ENCODE measurements at places on chromosomes 12 and 14. TPM values are rescaled to one million over a fixed set of nuclear protein-coding genes. Genes with fewer than 3 reads are reported as not detected.

- no peak for DNase-seq
Measured at GRCh38 chr14:105568859-105569766, 42.7 kb downstream of the TMEM121 start.

The NR2C1 gene
- total RNA-seq: 35.7 TPM

- DNase-seq: no peak
Measured at GRCh38 chr14:65599375-65599774, 186.8 kb downstream of the FUT8 start.

DNA sequence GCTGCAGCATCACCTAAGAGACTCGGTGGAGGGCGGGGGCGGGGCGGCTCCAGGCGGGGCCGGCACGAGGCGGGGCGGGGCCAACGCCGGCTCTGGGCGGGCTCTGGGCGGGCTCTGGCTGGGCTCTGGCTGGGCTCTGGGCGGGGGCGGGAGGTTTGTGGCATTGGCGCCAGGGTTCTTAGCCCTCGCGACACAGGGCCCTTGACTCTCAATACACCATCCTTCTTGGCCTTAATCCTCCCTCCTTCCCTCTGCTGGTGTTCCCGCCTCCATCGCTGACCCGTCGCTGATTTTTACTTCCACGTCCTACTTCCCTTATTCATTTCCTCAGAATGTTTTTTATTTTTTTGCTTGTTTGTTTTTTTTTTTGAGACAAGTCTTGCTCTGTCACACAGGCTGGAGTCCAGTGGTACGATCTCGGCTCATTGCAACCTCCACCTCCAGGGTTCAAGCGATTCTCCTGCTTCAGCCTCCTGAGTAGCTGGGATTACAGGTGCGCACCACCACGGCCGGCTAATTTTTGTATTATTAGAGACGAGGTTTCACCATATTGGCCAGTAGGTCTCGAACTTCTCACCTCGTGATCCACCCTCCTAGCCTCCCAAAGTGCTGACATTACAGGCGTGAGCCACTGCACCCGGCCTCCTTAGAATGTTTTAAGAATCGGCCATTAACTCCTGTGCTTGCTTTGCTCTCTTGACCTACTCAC lies at the start of gene BLTP3B:
Gene BLTP3B, minus strand, starts transcription at position 24 of the 709 bp plus-strand sequence. CDS start 239 bp downstream, outside the sequence.
- DNase-seq: peak; percentile 97

GRCh38 chr12:108181095-108181454 lies 52.0 kb downstream of the WSCD2 start:
- no peak for DNase-seq

DNA sequence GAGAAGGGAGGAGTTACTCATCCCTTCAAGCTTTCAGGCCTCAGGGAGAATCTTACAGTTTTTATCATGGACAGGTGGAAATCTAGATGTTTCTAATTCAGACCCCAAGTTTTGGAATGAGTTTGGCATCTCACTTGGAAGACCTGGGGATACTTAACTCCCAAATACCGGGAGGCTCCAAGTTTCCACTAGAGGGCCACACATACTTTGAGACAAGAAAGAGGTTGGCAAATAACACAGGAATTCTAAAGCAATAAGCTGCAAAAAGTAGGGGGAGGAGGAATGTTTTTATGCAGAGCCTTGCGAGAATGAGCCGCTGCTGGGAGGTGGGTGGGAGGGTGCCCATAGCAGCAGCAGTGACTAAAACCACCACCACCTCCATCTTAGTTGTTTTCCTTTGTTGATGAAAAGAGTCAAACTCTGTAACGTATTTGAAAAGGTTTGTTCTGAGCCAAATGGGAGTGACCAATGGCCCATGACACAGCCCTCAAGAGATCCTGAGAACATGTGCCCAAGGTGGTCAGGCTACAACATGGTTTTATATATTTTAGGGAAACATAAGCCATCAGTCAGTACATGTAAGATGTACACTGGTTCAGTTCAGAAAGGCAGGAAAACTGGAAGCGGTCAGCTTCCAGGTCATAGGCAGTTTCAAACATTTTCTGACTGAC lies 34.2 kb upstream of the RNASE1 start:
- no peak for DNase-seq

The PHETA1 gene
- total RNA-seq: 8.3 TPM

- no peak for DNase-seq
Measured at GRCh38 chr12:27210187-27210586, 33.9 kb upstream of the STK38L start.

- no peak for DNase-seq
Measured at GRCh38 chr14:59320763-59321625, 132.5 kb downstream of the DAAM1 start.

The APPL2 gene
- 20.7 TPM for total RNA-seq

DNA sequence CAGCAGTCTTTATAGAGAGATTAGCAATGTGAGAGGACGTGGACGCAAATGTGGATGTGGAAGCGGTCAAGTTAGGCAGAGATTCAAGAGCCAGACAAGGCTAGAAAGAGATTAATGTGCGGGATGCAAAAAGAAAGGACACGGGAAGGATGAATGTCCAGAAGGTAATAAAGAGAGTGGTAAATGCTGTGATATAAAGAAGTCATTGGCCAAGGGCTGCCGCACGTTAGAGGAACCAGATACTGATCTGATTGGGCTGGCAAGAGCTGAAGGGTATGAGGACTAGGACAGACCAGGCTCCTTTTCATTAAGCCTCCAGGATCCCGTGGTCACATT lies 59.5 kb downstream of the DHRS2 start:
- no peak for DNase-seq

- DNase-seq: no peak
Measured at GRCh38 chr12:86228656-86229055, 27.5 kb downstream of the MGAT4C start.

The AHNAK2 gene
- 3.1 TPM for total RNA-seq

- DNase-seq: no peak
Measured at GRCh38 chr14:68730811-68731425, 61.9 kb downstream of the ZFP36L1 start.

The A2M gene
- total RNA-seq: 422 TPM

DNA sequence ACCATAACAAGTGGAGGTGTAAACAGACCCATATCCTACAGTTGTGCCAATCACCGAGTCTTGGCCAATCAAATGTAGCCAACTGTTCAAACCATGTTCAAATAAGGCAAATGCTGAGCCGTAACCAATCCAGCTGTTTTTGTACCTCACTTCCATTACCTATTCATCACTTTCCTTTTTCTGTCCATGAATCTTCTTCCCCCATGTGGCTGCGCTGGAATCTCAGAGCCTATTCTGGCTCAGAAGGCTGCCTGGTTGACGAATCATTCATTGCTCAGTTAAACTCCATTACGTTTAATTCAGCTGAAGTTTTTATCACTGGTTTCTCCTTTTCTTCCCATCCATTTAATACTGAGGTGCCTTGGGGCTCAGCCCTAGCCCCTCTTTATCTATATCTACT lies 71.1 kb downstream of the TBC1D30 start:
- no peak for DNase-seq

The CS gene
- total RNA-seq: 577 TPM

DNA sequence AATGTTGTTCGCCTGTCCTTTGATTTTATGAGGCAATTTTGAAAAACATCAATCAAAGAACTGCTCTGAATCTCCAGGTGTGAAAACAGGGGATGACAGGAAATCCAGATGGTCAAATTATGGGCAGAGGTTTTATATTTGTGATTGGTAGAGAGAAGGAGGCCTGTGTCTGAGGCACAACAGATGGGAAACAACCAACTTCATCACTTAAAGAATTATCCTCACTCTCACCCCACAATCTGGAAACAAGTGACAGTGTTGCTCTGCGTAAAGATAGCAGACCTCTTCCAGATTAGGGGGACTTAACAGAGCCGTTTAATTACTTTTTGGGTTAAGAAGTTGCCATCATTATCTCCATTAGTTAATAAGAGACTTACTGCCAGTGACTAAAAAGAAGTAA lies 64.1 kb upstream of the EGLN3 start:
- no peak for DNase-seq

DNA sequence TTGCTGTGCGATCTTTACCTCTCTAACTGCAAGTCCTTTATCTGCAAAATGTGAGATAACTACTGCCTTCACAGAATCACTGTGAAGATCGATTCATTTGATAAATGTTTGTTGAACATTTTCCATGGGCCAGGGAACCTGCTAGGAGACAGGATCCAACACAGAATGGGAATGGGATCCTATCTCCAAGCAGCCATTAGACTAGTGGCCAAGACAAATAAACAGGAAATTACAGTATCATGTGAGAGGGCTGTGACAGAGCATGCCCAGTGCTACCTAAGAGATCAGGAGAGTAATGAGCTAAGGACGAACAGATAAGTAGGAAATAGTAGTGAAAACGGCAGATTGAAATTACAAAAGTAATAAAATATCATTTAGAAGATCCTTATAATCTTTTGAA lies 105.7 kb downstream of the GRIN2B start:
- DNase-seq: no peak

- DNase-seq: no peak
Measured at GRCh38 chr12:54981796-54982195, 2.8 kb downstream of the TESPA1 start.

The LRIG3 gene
- 12.0 TPM for total RNA-seq

The GLIPR1L1 gene
- not detected for total RNA-seq

The INSM2 gene
- total RNA-seq: not detected

- no peak for DNase-seq
Measured at GRCh38 chr12:48859607-48860006, 6.1 kb downstream of the RND1 start.

The CPNE8 gene
- total RNA-seq: 37.1 TPM

- no peak for DNase-seq
Measured at GRCh38 chr12:11584221-11584855, 65.1 kb upstream of the ETV6 start.

GRCh38 chr12:2231011-2231595 lies 178.3 kb downstream of the CACNA1C start:
- DNase-seq: no peak

The CINP gene
- total RNA-seq: 34.6 TPM

GRCh38 chr14:51079489-51079888 lies 15.4 kb downstream of the TRIM9 start:
- DNase-seq: no peak

The TMEM30B gene
- 1.9 TPM for total RNA-seq

DNA sequence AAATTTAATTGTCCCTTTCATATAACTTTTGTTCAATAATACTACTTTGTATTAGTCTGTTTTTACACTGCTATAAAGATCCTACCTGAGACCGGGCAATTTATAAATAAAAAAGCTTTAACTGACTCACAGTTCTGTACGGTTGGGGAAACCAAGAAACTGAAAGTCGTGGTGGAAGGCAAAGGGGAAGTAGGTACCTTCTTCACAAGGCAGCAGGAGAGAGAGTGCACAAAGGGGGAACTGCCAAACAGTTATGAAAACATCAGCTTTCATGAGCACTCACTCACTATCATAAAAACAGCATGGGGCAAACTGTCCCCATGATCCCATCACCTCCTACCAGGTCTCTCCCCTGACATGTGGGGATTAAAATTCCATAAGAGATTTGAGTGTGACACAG lies 1069.0 kb downstream of the FSCB start:
- DNase-seq: no peak

GRCh38 chr14:104680806-104681688 lies 8.4 kb upstream of the INF2 start:
- peak; percentile 74 for DNase-seq

- DNase-seq: no peak
Measured at GRCh38 chr12:92302041-92302829, 156.6 kb upstream of the BTG1 start.

DNA sequence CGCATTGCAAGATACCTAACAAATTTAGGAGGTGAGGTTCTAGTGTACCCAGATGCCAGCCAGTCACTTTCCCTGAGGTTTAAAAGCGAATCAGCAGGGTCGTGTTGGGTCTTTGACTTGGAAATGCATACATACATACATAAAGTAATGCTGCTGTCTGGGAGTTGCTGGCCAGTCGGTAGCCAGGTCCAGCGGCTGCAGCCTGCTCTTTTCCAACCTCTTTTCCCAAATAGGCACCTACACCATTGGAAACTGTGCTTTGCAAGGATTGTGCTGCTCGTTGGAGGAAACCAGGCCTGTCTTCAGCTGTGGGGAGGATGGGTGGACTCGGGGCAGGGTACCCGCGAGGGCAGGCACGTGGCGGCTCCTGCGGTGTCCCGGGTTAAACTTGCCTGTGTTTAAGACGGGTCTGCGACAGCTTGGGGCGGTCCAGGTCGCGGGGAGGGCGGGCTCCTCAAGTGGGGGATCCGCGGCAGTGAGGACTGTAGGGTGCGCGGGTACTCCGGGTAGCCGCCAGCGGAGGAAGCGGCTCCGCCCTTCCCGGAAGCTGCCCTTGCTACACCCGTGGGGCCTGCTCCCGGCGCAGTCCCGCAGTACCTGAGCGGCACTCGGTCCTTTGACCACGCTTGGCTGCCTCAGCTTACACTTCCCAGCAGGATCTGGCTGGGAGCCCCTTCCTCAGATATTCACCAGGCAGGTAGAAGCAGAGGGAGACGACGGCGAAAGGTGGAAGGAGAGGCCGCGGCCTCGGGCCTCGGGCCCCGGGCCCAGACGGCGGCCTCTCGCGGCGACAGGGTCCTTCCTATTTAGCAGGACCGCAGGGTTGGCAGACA lies 2.7 kb downstream of the TTC6 start:
- no peak for DNase-seq

The FAM186B gene
- total RNA-seq: 0.17 TPM

The C12orf60 gene
- total RNA-seq: 1.4 TPM
